ENCODE measurements at places on chromosomes 3 and 15.

- DNase-seq = no peak
Measured at GRCh38 chr3:20323307-20323927, 137.4 kb upstream of the SGO1 start.

DNA sequence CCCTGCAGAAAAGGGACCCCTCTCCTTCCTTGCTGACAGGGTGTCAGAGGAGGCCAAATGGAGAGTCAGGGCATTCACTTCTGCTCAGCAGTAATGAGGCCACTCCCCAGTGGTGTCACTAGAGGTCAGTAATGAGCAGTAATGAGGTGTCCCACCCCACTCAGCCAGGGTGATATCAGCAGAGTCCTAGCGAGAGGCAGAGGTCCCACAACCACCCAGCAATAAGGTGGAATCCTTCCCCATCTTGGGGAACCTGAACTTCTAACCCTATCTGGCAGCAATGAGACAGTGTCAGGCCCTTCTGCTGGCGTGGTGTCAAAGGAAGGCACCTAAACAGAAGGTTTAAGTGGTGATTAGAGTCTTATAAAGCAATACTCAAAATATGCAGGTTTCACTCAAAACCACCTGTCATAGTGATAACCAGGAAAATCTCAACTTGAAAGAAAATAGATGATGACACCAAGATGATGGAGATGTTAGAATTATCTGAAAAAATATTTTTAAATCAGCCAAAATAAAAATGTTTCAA lies 12.9 kb downstream of the OCA2 start:
- DNase-seq = peak; percentile 60

- no peak for DNase-seq
Measured at GRCh38 chr3:114223143-114223542, 14.2 kb downstream of the ZNF80 start.

GRCh38 chr3:5675319-5675718 lies 487.8 kb downstream of the EDEM1 start:
- no peak for DNase-seq

DNA sequence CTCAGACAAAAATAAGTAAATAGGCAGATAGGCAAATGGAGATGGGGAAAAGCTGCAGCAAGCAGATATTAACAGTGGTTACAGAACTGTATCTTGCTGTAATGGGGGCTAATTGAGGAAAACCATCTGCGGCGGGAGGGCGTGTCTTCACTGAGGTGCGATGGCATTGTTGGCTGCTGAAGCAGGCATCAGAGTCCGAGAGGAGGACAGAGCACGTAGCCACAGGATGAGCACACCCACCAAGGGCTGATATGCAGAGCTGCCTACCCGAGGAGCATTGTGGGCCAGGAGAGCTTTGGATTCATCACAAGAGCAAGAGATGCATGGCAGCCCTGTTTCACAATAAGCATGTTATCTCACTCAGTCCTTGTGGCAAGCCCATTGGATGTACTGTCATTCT lies 30.4 kb downstream of the CHRNA7 start:
- DNase-seq = no peak

DNA sequence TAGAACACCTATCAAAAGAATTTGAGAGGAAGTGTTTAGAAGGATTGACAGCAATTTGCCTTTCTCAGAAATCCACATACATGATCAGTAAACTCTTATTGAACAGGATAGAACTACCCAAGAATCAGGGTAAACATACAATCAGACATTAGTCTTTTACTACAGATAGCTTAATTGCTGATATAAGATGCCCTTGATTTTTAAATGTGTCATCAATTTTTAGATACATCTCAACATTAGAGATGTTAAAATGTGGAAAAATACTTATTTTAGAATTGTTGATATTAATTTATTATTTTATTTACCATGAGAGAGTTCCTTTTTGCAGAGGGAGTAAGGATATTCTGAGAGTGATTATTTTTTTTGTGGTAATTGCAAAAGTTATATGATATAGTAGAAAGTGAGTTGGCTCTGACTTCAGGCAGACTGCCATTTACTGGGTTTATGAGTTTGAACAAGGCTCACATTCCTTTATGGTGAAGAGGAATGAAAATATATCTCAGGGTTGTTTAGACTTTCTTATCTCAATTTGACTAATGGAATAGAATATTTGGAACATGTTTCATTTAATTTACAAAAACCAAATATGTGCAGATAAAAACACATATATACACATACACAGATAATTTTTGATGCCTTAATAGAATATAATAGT lies 302.8 kb upstream of the GOLIM4 start:
- DNase-seq = no peak

- DNase-seq = no peak
Measured at GRCh38 chr3:9293076-9293475, 43.6 kb upstream of the SRGAP3 start.

DNA sequence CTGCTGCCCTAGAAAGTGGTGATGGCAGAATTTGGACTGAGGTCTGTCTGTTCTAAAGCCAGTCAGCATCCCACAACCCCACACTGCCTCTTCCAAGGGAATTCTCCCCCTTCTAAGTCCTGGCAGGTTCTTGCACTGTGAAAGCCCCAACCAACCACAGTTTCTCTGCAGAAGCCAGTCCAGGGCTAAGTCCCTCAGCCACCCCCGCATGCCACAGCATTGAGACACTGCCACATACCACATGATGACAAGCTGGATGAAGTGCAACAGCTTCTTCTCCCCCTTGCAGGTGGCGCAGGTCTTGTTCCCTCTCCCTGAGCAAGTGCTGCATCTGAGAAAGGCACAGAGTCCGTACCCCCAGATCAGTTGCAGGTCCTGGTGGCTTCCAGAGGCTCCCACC lies 18.6 kb downstream of the SSUH2 start:
- DNase-seq = no peak

GRCh38 chr3:107512108-107512507 lies 10.7 kb upstream of the BBX start:
- DNase-seq = no peak

- DNase-seq = peak; percentile 35
Measured at GRCh38 chr15:43483297-43484128, 9.4 kb downstream of the TP53BP1 start.

GRCh38 chr15:69808756-69809155 lies 289.0 kb downstream of the TLE3 start:
- DNase-seq = no peak

GRCh38 chr15:67818464-67818863 lies 6.8 kb upstream of the SKOR1 start:
- DNase-seq = no peak

GRCh38 chr3:71075494-71075893 lies 508.0 kb downstream of the FOXP1 start:
- DNase-seq = no peak

DNA sequence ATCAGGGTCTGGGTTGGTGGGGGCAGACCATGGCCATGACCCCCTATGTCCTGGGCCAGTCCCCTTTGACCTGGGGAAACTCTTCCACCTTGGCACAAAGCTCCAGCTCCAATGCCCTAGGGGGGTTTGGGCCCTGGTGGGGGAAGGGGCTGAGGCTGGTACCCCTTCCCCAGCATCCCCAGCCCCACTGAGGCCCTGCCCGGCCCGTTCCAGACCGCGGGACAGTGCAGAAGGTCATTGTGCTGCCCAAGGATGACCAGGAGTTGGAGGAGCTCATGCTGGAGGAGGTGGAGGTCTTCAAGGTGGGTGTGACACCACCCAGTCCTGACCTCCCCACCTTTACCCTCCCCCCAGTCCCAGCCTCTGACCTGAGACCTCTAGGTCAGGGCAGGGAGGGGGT lies 6.2 kb upstream of the GNAT1 start:
- DNase-seq = no peak

- DNase-seq = no peak
Measured at GRCh38 chr15:73841756-73842725, 31.3 kb upstream of the TBC1D21 start.

DNA sequence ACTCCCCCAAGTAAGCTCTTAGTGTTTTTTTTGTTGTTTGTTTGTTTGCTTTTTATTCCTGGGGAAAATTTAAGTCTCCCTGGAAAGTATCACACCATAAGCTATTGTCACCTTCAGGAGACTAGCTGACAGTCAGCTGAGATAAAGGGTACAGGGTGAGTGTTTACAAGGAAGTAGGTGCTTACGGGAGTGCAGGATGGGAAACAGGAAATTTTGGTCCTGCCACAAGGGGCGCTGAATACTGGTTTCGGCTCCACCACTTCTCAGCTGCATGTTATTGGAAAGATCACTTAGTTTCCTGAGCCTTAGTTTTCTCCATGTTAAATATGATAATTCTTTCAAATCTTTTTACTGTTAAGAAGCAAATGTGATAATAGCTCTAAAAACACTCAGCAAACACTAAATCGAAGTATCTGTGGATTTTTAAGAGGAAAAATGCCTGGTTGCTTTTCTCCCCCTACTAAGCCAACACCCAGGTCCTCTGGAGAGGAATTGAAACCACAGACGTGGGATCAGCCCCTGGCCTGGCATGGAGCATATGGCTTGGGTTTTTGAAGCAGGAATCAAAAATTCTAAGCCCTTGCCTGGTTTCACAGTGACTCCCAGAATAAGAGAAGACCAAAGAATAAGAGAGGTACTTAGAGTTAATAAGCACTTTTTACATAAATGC lies 90.7 kb downstream of the SCN11A start:
- DNase-seq = peak; percentile 65

- DNase-seq = no peak
Measured at GRCh38 chr15:70566047-70566835, 197.1 kb downstream of the UACA start.

DNA sequence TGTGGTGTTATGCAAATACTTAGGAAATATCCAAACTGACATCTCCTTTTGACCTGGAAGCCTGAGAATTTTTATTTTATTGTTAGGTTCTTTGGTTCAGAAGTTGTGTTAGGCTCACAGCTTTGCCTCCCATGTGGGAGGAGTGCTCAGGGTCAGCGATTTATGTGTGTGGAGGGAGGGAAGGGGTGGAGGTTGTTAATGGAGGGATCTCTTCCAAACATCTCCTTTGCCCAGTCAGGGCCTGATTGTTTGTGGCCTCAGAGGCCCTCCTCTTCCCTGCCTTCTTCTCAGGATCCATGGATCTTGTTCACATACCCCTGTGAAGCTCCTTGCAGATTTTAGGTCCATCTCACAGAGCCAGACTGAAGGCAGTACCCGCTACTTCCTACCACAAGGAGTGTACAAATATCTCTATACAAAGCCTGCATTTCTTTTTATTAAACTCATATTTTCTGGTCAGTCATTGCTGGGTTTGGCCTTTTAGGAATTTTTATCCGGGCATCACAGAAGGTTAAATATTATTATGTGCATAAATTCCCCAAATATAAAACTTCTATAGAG lies 40.3 kb downstream of the BBX start:
- no peak for DNase-seq

- DNase-seq = no peak
Measured at GRCh38 chr3:129881261-129881660, 12.2 kb downstream of the TMCC1 start.

GRCh38 chr3:38164952-38165721 lies at the start of gene OXSR1:
TSS of gene OXSR1 (plus strand) at chr3:38165537. CDS start at chr3:38165877, 340 bp downstream.
- DNase-seq = peak; percentile 100

DNA sequence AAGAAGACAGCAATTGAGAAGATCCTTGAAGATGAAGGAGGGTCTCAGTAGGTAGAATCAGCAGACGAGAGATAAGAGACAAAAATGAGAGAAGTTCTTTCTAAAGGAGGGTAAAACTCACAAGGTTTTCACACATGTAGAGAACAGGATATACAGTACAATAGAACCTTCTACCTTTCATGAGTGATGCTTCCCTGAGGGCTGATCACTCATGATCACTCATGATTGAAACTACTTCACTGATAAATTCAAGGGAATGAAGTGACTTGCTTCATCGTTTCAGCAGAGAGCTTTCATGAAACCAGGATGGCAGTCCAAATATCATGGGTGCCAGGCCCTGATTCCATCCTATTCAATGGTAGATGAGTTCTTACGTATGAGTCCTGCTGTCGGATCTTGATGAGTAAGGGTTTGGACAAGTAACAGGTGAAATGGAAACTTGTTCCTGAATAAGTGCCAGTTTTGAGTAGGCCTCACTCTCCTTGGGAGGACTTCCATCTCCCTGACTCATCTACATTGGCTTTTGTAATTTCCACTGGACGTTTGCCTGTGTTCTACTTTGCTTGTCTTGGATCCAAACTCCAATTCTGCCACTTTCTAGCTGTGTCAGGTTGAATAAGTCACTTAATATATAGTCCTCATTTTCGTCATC lies 9.6 kb upstream of the CLDN16 start:
- DNase-seq = no peak

GRCh38 chr3:134294302-134295280 lies 43.9 kb upstream of the RYK start:
- DNase-seq = no peak

DNA sequence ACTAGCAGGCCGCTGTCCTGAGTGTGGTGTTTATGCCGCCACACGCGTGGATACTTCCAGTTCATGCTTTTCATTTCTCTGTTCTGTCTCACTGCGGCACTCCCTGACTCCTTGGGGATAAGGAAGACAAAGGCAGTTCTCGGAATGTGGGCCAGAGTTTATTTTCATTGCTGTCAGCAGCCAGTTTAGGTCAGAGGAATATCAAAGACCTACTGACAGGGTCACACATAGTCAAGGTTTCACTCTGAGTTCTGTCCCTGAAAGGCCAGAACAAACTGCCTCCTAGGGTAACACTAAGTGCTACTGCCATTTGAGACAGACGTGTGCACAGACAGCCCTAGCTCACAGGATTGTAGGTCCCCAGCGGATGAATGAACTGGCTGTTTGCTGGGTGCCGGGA lies 27.3 kb upstream of the SPTBN5 start:
- DNase-seq = no peak

GRCh38 chr3:128875556-128876120 lies 3.8 kb upstream of the ACAD9 start:
- peak; percentile 57 for DNase-seq

DNA sequence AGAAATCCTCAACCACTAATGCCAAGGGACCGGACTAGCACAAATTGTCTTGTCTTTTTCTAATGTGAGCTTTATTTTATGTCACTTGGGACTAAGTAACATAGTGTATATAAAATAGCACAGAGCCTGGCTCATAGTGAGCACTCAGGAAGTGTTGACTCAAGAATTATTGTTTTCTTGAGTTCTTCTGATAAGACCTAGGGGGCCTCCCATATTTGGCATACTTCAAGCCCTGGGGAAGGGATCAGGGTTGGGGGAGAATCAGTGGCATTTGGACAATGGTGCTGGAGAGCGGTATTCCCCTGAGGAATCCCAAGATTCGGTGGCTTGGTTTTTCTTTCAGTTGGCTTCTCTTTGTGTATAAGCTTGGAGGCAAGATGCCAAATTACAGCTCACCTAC lies 19.4 kb downstream of the ZNF80 start:
- DNase-seq = no peak

- DNase-seq = no peak
Measured at GRCh38 chr15:33395321-33395720, 84.6 kb downstream of the RYR3 start.
